T-helper 2 cell (primary cell): ENCODE measurements at places on chromosomes 6 and 20.

- DNase-seq, result no peak
These were observed 21.7 kb upstream of the MICA start for GRCh38 chr6:31381666-31382065.

- DNase-seq, result no peak
These were observed 751.5 kb downstream of the EPHA7 start for GRCh38 chr6:92667843-92668242.

GRCh38 chr20:37131486-37131885 lies 35.7 kb upstream of the RBL1 start:
- DNase-seq, result no peak

- no peak for DNase-seq
These were observed 24.7 kb downstream of the C20orf203 start for GRCh38 chr20:32648761-32649650.

DNA sequence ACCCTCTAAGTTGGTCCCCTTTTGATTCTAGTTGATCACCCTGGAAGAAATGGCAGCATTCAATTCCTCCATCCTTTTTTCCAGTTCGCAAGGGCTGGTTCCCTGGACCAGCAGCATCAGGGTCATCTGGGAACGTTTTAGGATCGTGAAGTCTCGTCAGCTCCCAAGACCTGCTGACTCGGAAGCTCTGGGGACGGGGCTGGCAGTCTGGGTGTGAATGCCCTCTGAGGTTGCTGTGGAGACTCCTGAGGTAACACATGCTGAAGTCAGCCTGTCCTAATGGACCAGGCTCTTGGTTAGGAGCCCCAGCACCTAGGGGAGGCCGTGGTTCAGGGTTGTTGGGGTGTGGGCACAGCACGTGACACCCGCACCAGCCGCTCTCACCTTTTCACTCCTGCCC lies 164.1 kb downstream of the SYNDIG1 start:
- no peak for DNase-seq

- peak; percentile 4 for DNase-seq
These were observed 159.4 kb upstream of the GGTLC1 start for GRCh38 chr20:24147961-24148360.

GRCh38 chr6:22251348-22251747 lies 45.5 kb downstream of the PRL start:
- no peak for DNase-seq

DNA sequence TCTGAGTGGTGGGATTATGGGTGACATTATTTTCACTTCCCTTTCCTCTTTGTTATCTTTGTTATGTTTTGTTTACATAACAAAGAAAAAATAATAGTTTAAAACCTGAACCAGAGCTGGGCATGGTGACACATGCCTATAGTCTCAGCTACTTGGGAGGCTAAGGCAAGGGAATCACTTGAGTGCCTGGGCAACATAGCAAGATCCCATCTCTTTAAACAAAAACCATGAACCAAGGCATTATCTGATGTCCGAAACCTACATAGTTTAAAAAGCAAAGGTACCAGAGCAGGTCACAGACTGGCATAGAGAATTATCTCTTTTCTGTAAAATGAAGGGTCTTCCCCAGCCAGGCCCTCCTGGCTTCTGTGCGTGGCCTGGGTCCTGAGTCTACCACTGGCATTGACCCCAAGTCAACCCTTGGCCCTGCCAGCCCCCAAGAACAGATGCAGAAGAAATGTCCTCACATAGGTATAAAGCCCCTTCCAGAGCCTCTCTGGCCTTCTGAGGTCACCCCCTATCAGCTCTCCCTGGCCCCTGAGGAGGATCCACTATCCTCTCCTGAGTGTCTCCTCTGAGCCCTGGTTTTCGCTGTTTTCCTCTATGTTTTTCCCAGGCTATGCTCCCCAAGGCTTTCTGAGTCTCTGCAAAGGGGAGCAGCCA lies 81.3 kb downstream of the TRERF1 start:
- no peak for DNase-seq

DNA sequence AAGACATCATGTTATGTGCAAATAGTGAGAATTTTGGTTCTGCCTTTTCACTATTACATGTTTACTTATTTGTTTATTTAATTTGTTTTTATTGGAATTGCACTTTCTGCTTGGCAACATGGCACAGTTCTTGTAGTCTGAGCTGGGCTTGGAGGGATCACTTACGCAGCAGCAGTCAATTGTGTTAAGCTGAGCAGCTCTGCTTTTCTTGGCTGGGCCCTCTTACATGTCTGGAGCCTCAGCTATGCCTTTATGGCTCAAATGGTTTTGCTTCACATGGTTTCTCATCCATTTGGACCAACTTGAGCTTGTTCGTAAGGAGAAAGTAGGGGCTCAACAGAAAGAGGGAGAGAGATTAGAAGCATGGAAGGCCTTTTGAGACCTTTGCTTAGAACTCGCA lies 327.5 kb upstream of the EPHA7 start:
- no peak for DNase-seq

DNA sequence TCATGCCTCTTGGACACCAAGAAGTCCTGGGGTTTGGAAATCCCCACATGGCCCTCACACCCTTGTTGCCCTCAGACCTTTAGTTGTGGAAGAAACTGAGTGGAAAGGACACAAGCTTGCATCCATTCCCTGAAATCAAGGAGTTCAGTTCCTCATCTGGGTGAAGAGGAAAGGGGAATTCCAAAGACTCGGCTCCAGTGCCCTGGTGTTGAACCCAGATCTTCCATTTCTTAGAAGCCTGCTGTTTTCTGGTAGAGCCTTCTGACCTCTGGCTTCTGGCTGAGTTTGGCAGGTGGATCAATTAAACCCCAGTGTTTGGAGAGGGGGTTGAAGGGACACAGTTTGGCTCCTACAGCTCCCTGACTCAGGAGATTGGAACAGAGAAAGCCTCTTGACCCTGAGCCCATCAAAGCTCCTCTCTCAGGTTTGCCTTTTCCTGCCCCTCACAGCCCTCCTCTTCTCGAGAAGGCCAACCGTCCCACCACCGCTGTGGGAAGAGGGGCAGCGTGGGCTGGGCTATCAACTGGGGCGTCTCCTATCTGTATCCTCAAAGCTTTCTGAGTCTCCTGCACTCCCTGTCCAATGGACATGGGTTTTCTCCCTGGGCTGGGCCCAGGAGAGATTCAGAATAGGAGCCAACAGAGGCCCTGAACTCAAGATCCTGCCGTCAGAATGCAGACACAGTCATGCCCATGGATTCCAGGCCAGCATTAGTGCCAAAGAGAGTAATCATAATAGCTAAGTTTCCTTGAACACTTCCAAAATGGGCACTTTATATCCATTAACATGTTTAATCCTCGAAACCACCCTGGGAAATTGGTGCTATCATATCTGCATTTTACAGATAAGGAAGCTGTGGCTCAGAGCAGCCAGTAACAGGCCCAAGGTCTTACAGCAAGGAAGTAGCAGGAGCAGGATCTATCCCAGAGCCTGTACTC lies 146.2 kb downstream of the VEGFA start:
- no peak for DNase-seq

DNA sequence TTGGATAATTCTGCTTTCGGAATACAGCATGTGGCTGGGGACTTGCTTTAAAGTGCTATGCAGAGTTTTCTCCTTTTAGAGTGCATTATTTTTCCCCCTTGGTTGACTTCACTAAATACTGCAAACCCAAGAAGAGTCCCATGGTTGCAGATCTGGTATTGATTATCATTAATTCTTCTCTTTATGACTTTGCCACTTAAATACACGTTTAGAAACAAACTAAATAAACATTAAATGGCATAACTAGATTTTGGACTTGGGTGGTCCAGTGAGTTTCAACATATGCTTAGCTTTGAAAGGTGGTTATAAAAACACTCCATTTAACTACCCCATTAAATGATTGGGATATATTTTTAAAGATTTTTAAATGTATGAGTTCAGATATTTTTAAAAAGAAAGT lies 279.2 kb downstream of the SOX4 start:
- no peak for DNase-seq

DNA sequence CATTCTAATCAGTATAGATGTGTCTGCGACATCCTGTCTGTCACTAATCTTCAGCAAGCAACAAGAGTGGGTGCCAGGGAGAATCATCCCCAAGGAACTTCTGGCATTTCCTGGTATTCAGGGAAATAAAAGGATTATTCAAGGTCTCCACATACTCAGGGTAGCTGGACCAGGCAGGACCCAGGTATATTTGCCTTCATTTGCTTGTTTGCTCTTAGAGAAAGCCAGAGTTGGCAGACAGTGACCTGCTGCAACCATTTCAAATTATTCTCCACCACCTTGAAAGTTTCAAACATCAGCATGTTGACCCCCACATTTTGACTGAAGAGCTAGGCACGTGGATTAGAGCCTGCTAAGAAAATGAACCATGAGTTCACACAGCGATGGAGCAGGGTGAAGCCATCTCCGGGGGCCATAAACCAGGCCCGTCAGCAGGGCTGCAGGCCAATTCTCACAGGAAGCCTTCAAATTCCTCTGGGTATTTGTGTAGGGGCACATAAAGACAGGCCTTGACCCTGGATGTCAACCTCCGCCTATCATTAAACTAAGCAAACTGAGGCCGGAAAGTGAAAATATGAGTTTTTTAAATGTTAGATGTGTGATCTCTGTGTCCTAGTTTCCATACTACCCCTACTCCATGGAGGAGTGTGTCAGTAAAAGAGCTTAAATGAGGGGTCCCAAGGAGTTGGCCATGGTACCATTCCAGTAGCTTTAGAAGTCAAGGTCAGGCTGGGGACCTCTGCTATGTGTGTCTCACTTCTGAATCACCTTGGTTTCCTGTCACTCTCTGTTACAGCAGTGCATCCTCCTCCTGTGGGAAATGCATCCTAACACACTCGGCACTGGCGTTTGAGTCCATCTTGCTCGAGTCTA lies 32.9 kb downstream of the TRAM2 start:
- DNase-seq, result no peak
